Panc1 (cell line): ENCODE measurements at places on chromosomes 6 and 20. TPM values are rescaled to one million over a fixed set of nuclear protein-coding genes. Genes with fewer than 3 reads are reported as not detected.

Gene TPBG
- total RNA-seq: 84.1 TPM

Gene CAGE1
- not detected for total RNA-seq

Gene NINL
- 25.0 TPM for total RNA-seq

Gene CRISP2
- not detected for total RNA-seq

Gene GLP1R
- not detected for total RNA-seq

Gene CEBPB
- total RNA-seq: 52.1 TPM
